ENCODE measurements at places on chromosomes 16 and 17.

DNA sequence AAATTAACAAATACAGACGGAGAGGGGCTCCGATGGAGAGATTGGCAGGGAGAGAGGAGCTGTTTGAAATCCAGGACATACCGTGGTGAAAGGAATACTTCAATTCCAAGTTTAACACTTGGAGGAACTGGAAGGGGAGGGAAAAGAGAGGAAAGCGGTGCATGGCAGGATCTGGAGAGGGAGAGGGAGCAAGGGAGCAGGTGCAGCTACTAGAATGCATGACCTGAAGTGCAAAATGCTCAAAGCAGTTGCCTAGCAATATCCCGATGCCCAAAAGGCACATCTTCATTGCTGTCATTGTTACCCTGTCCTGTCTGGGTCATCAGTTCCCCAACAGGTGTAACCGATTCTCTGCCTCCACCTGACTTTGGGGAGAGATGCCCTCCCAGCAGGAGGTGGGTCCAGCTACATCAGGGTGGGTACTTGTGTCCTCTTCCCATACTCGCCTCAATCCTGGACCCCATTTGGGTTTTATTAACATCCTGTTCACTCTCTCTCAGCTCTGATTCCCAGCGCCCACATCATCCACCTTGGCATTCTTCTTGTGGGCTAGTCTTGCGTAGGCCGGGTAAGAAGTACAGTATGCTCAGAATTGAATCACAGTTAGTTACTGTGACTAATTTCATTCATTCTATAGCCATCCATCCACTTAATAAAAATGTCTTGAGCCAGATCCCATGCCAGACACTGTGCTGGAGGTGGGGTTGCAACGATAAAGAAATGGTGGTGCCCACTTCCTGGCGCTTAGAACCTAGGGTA lies 37.4 kb upstream of the EMP2 start:
- DNase-seq = no peak

DNA sequence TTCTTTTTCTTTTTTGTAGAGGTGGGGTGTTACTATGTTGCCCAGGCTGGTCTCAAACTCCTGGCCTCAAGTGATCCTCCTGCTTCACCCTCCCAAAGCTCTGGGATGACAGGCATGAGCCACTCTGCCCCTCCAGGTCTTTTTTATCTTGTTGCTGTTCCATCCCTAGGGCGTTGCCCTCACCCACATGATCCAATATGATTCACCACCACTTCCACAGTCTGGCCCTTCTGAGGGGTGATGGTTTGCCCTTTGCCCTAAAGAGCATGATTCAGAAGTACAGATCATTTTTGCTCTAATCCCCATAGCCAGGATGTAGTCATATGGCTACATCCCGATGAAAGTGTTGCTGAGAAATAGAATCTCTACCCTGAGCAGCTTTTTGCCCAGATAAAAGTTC lies 18.8 kb downstream of the STX4 start:
- peak; percentile 46 for DNase-seq

- no peak for DNase-seq
These were observed 27.3 kb downstream of the MIS12 start for GRCh38 chr17:5513628-5514027.

DNA sequence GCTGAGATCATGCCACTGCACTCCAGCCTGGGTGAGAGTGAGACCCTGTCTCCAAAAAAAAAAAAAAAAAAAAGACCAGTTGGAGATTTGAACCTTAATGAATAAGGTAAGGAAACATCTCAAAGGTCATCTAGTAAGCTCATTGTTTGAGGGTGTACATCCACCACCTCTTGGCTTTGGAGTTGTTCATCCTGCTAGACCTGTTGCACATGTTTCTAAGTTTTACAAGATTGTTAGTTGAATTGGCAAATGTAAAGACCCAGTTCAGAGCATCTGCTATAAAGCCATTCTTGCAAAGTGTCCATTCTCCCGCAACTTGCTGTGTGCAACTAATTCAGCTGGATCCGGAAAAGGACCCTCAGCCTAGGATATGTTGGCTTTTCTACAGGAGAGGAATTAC lies 1.5 kb downstream of the PSMD7 start:
- DNase-seq = no peak

DNA sequence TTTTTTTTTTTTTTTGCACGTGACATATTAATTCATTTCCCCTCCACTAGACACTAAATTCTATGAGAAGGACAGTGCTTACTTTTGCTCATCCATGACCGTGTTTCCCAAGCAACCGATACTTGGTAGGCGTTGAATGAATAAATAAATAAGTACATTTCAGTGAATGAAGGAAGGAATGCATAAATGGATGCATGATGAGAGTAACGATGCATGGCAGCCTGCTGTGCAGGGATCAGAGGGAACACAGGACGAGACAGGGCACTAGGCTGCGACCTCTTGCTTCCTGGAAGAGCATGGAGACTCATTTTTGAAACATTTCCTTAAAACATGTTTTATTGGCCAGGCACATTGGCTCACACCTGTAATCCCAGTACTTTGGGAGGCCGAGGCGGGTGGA lies 84.2 kb downstream of the UTP18 start:
- no peak for DNase-seq

DNA sequence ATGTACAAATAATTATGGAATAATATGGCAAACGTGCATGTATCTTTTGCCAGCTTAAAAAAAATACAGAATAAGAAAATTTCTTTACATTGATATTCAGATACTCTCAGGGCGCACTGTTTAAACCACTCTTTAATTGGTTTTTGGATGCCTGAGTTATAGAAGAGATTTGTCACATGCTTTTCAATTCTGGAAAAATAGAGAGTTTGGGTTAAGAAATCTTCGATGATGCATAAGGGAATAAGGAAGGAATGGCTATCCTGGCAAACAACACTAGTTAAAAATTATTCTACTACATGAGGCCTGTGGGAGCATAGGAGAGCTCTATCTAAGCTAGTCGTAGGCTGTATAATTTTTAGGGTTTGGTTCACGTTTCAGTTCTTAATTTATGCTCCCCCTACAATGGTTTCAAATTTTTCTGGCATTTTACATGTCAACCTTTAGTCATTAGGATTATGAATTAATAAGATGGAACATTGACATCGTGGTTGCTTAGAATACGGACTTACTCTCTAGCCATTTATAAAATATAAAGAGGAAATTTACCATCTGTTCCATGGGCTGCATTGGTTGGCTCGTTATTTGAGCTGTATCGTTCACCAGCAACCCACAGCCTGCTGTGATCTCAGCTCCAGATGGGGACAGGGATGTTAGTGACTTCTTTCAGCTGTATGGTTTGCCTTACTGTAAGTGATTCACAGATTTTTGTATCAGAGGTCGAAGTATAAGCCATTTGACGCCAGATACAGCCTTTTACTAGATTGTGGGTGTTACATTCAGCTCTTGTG lies 15.9 kb downstream of the NARF start:
- DNase-seq = no peak

GRCh38 chr17:67215991-67216421 lies 29.0 kb downstream of the HELZ start:
- DNase-seq = no peak

DNA sequence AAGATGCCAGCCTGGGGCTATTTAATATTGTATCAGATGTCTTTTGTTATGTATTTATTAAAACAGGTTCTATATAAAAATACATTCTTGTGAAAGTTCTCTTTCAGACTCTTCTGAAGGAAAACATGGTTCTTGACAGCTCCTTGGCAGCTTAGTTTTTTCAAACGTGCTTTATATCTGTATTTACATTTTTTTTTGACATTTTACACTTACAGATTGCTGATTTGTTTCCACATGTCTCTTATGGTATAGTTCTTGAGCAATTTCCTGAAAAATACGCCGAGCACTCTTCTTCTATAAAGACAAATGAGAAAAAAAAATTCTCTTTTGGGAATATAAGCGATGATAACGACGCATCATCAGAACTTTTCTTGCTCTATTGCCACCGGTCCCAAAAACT lies 9.5 kb downstream of the IGSF6 start:
- no peak for DNase-seq

DNA sequence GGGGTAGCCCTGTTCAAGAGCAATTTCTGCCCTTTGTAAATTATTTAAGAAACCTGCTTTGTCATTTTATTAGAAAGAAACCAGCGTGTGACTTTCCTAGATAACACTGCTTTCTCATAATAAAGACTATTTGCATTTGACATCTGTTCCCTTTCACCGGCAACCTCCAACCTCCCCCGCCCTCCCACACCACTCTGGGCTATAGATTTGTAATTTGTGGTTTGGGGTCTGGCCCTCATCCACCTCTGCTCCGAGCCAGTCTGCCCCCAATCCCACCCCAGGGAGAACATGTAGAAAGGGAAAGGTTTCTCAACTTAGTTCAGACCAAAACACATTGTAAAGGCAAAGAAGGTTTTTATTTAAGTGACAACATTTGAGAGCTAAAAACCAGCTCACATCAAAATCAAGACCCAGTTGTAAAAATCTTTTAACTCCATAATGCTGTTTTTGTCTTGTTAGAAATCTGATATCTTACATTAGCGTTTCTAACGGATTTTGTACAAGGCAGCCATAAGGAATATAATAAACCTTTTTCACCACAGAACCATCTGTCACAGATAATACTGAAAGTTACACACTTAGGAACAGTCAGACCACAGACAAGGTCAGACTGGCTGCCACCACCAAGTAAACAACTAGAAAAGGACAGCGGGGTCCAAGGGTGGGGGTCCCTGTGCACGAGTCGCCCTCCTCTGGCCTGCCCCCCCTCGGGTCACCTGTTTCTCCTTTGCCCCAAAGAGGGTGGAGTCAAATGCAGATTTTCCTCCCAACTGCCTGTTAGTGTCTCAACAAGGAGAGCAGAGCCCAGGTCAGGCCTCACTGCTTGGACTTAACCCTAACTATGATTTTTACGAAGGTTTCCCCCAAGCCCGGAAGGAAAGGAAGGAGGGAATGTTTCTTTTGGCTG lies 6.9 kb downstream of the PIMREG start:
- DNase-seq = no peak

- DNase-seq = no peak
These were observed 40.2 kb downstream of the GPT2 start for GRCh38 chr16:46924402-46924801.

DNA sequence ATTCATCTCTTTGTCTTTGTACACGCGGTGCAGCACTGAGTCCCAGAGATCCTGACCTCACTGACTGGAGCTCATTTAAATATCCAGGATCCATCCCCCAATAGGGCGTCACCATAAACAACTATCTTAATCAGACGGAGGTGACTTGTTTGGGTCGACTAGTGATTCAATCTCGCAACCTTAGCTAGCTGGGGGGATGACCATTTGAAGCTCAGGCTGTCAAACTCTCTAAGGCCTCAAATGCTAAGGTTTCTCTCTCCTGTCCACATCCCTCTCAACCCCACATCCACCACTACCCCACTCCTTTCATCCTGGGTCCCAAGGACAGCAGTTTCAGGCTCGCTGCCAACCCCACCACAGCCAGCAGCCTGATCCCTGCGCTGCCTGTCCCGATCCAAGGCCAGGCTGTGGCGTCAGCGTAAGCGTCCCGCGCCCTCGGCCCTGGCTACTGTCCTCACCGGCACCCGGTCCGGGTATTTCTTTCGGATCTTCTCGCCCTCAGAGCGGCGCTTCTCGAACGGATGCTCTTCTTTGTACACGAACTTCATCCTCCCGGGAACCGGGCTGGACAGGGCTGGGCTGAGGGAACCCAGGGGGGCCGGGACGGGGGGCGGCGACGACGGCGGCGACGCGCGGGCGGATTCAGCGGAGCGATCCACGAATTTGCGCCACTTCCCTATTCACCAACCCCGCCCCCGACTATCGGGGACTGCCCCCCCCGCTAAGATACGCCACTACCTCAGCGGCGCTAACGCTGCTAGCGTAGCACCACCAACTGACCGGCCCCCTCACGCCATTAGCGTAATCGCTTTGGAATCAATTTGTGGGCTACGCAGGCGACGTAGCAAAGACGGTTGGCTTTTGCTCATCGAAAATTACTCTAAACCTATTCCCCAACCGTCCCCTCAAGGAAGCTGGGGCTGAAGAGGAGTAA lies at the start of gene GABARAP:
Gene GABARAP, minus strand, starts transcription at position 667 of the 934 bp plus-strand sequence. Its CDS starts 119 bp downstream, at position 548.
- peak; percentile 96 for DNase-seq

DNA sequence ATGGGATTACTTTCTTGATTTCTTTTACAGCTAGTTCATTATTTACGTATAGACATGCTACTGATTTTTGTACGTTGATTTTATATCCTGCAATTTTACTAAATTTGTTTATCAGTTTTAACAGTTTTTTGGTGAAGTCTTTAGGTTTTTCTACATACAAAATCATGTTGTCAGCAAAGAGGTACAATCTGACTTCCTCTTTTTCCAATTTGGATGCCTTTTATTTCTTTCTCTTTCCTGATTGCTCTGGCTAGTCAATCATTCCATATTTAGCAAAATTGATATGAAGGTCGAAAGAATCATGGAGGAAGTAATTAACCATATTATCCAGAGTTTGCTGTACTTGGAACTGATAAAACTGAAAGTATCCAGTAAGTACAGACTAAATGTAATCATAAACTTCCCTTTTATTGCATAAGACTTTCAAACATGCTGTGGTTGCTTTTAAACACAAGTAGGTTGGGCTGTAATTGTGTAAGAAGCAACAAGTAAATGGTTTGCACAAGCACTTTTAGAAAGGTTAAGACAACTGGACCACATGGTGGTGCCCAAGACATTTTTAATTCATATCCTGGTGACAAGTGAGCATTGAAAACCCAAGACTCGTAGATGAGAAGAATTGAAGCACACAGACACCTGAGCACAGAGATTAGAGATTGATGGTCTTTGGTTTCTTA lies 8.4 kb downstream of the GDE1 start:
- DNase-seq = no peak

DNA sequence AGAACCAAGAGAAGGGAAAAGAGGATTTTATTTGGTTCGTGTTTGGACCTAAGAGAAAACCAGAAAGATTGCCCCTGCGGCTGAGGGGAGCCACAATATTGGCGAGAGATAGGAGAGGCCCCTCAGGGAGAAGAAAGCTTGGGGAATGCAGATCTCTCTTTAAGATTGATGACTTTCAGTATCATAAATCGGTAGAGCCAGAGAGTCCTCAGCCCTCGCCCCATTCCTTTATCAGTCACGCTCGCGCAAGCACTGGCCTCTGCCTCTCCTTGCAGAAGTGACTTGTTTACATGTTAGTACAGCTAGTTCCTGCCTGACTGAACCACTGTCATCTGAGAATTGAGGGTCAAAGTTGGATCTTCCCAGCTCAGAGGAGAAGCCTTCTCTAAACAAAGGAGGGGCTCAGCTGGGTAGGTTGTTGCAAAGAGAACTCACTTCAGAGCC lies 21.5 kb upstream of the KRT19 start:
- DNase-seq = no peak

DNA sequence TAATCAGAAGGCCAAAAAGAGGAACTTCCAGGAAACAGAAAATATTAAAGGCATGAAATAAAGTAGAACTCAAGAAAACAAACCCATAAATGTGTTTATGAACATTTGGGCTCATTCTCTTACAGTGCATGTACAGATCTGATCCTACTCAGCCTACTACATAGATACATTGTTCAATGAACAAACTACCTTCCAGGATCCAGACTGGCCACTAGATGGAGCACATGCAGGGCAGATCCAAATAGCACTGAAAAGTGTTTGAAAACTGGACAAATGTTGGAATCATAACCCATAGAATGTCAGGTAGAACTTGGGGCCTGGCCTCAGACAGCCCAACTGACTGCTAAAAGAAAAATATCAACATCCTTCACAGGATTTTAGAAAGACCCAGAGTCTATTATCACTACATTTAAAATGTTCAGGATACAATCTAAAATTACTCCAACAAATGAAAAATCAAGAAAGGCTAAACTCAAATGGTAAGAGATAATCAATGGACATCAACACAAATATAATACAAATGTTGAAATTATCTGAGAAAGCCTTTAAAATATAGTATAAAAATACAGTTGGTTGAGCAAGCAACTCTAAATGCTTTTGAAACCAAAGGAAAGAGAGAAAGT lies 122.4 kb upstream of the NUDT7 start:
- DNase-seq = peak; percentile 25

- DNase-seq = no peak
These were observed 2.2 kb downstream of the TMEM132E start for GRCh38 chr17:34581446-34582184.

- peak; percentile 7 for DNase-seq
These were observed 21.1 kb downstream of the CLUH start for GRCh38 chr17:2690165-2691068.

Data from activated CD4-positive, alpha-beta memory T cell treated with anti-CD3 and anti-CD28 coated beads for 36 hours (primary cell).